ENCODE measurements at places on chromosomes 2 and 18.

- DNase-seq = no peak
Measured at GRCh38 chr18:75088021-75088506, 120.9 kb downstream of the PTGR3 start.

DNA sequence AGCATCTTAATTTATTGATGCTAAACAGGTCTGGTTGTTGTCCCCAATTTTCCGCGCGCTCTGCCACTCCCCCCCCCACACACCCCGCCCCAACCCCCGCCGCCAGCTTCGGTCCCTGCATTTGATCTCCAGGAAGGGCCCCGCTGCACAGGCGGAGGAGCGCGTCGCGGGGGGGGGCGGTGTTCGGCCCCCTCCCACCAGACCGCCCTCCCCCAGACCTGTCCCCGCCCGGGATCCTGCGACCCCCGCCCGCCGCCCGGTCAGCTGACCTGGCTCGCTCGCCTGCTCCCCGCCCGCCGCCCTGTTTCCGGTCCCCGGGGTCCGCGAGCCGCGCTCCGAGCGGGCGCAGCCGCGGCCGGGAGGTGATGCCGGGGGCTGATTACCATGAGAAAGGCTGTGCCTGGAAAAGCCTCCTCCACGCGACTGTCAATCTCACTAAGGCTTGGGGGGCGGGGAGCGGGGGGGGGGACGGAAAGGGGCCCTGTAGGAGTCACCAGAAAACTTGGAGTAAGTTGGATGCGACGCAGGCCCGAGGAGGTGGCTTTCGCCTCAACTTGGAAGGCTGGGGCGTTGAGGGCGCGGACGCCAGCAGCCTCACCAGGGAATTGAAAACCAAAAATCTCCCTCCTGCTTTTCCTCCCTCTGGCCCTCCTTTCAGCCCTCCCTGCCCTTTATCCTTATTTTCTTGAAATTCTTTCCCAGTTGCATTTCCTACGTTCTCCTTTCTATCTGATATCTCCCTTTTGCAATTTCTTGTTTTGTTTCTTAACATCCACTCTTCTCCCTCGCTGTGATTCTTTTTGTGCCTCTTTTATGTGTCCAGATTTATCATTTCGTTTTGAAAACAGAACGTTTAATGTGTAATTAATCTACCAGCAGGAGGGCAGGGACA lies 4.4 kb upstream of the ZEB2 start:
- DNase-seq = no peak

DNA sequence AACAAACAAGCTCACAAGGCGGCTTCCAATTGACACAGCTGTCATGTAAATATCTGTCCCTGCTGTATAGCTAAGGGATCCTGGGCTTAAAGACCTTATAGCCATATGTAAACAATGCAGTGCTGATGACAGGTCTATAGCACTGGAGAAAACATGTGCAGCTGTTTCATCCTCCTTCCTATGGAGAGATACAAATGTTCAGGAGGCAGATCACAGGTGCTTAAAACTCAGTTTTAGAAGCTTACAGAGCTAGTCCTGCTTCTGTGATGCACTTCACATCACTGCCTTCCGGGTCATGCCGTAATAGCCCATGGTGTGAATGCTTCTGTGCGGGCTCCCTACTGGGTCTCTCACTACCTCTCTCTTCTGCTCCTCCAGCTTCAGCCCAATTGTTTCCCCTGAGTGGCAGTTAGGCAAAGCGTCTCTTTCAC lies 262.4 kb upstream of the CHST9 start:
- DNase-seq = no peak

- no peak for DNase-seq
Measured at GRCh38 chr18:27057519-27058234, 127.4 kb downstream of the CHST9 start.

DNA sequence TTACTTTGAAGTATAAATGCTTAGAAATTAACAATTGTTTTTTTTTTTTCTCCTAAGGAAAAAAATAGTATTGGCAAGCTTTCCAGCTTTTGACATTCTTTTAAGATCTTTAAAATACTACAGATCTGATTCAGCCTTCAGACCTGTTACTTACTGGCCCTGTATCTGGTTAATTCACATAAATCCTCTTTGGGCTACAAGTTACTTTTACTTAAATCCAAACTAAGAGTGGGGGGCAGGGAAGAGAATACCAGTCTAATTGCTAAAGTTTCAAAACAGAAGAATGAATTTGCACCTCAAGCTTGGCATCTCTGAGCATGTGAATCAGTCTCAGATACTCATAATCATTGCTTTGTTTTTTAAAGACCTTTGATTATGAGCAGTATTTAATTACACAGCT lies 386.3 kb downstream of the PARD3B start:
- no peak for DNase-seq

DNA sequence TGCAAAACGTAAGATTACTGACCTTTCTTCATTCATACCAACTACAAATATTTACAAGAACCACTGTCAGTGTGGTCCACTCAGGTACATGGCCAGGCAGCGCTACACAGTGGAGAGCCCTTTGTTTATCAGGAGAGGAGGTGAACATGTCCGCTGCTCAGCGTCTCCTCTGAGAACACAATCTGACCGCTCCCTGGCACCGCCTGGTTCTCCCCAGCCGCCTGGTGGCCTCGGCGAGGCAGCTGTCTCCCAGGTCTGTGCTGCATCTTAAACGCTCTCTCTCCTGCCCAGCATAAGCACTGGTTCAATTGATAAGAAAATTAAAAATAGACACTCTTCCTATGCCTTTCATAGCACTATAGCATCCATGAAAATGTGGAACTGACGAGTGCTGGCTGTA lies 146.8 kb upstream of the PXDN start:
- DNase-seq = no peak

DNA sequence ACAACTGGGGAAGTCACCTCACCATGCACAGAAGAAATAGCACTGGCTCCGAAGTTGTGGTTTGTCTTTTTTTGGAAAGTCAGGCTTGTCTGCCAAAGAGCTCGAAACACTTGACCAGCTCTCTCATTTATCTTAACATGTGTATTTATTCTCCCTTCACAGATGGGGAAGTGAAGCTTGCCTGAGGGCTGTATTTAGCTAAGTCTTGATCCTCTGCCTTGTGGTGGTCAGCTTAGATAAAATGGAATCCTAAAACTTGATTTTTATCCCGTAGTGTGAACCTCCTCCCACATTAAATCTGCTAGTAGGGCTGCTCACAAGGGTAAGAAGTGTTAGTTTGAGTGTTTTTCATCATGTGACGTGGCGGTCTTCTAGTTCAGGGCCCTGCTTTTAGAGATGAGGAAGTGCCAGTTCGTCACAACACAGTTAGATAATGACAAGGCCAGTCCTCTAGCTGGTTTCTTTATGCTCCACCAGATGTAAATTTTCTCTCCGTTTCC lies 89.7 kb downstream of the TMEM247 start:
- DNase-seq = no peak

GRCh38 chr2:207683438-207683837 lies 28.0 kb upstream of the CCNYL1 start:
- DNase-seq = no peak

- no peak for DNase-seq
Measured at GRCh38 chr2:215879331-215879730, 134.0 kb downstream of the MREG start.

DNA sequence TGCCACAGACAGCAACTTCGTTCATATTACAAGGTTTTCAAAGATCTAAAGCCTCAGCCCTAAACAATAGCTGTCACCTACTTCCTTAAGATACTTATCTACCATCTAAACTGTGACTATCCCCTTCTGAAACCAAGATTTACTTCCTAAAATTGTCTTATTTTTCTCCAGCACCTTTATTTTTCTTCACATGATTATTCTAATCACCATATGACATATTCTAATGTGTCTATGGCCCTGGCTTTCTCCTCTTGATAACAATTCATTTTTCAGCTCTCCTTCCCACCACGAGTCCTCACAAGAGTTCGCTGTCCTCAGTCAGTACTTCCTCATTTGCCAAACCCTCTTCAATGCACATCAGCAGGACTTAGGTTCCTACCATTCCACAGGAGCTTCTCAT lies 53.9 kb downstream of the RTTN start:
- DNase-seq = no peak

DNA sequence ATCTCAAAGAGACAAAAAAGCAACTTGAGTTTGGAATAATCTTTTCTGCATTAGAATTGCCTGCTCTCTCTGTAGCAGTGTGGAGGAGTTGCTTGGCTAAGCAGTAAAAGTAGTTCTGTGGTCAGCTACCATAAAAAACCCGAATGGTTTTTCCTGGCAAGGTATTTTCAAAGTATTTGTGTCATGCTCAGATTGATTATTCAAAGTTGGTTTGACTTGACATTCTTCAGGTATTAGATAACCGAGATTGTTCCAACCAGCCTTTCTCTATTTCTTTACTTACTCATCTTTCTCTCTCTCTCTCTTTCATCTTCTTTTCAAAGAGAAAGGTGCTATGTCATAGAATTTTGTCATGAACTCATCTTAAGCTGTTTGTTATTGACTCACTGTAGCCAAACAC lies 404.9 kb downstream of the CPS1 start:
- DNase-seq = no peak

DNA sequence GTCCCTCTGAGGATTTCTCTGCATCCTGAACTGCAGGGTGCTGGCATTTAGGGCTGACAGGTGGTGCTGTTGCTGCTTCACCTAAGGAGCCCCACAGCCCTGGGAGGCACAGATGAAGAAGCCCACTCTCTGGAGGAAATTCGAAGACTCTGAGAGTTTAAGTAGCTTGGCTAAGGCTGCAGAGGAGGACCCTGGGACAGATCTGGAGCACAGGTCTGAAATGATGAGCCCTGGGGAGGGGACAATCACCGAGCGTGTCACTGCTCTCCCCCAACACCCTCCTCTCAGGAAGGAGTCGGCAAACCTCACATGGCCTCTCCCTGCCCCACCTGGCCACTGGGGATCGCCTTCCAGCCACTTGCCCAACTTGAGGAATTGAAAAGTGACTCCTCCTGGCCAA lies 18.6 kb downstream of the CYP27C1 start:
- no peak for DNase-seq

DNA sequence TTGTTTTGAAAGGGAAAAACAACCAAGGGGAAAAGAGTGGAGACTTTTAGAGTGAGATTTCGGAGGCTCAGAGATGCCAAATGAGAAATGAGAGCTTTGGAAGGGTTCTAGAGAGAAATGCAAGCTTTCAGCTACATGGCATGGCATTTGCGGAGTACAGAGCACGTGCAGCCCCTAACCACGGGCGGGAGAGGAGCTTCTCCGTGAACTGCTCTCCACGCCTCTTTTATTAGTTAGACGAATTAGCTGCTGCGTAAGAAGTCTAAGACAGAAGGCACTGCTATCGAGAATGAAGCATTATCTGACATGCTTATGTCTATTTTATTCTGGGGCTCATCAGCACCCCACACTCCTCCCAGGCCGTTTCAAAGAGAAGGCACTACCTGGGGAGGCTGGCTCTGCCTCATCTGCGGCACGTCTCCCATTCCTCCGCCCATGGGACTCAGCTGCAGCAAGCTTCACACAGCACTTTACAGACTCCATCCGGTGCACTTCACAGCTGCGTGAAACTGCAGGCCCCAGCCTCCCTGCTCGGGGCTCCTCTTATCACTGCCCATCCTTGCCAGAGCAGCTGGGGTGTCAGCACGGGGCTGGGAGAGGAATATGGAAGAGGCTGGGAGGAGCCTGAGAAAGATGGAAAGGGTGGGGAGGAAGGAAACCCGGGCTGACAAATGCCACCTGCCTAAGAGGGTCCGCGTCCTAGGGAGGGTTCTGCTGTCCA lies 207.3 kb upstream of the APCDD1 start:
- DNase-seq = no peak

DNA sequence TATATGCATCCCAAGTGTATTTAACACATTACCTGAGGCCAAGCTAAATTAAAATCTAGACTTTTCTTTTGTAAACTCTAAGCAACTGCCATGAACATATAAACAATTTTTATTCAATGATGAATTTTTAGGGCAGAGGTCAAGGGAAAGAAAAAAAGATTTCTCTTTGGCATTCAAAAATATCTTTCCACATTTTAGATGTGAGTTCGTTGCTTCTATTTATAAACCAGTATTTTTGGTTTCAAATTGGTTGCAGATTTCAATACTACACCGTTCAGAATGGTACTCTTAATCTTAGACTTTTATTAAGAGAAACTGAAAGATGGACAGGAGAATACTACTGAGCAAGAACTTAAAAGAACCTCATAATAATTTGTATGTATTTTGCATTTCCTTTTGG lies 293.6 kb upstream of the CCDC68 start:
- DNase-seq = no peak

DNA sequence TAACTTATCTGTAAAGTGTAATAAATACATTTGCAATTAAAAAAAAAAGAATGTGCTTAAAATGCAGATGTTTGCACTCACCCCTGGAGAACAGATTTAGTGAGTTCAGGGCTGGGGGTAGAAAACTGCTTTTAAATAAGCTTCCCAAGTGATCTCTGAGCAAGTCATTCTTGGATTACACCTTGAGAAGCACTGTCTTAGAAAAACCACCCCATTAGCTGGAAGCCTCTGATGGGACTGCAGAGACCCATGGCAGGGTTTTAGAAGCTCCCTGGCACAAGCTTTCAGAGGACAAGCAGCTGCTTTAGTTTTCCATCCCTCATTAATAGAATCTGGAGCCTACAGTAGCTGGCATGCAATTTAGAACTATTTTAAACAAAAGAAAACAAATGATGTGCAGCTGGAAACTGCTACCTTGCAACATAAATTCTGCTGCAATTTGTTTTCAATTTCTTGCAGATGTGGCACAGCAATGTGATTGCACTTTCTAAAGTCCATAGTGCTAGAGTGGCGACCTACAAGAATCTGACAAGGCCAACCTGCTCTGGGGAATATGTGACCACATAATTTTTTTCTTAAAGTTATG lies 141.5 kb downstream of the CDC42EP3 start:
- DNase-seq = no peak

DNA sequence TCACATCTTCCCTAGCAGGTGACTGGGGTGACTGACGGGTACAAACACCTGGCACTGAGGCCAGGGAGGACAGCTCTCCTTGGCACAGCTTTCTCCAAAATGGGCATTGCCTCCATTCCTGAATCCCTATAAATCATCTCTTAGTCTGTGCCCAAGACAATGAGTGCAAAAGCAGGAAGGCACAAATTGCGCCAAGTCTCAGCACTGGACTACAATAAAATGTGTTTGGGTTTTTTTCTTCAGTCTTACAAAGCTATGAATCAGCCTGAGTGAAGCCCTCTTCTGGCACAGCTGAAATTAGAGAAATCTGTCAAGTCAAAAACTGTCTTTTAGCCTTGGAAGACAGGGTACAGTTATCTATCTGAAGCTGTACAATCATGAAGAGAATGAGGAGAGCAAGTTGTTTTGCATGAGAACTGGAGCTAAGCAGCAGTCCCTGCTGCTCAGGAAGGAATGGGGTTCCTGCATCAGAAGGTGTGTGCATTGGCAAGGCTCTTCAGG lies 90.8 kb downstream of the EPB41L3 start:
- DNase-seq = no peak

GRCh38 chr2:216735668-216736067 lies 40.3 kb upstream of the IGFBP5 start:
- DNase-seq = no peak

- no peak for DNase-seq
Measured at GRCh38 chr18:6414723-6415417, at the start of gene L3MBTL4. L3MBTL4 (minus strand) TSS chr18:6414911; CDS start chr18:6311625, 103,286 bp downstream.

Measured in activated CD8-positive, alpha-beta memory T cell treated with anti-CD3 and anti-CD28 coated beads for 48 hours (primary cell).